ENCODE measurements at places on chromosomes 6 and 20.

DNA sequence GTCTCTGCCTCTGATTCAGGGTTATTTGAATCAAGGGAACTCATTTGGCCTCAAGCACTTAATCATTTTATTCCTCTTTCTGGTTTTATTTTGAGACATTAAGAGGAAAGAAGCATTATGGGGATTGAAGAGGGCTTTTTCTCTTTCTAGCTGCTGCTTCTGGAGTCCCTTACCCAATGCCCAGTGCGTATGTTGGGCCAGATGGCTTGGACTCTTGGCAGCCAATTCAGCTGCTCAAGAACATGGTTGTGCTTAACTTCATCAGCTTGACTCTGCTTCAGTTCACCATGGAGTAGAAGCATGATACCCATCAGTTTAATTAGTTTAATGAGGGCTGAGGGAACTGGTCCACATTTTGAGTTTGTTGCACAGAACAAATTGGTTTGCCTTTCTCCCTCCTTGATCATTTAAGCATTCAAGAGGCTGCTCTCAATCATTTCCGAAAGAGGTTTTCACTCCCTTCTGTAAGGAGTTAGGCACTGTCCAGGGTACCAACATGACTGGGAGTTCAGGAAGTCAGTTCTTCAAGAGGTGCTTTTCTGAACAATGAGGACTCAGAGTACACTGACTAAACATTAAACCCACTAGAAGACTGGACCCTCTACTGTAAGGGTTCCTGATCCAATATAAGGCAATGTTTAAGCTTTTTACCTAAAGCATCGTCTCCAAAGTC lies 14.6 kb downstream of the PDYN start:
- DNase-seq = no peak
- H3K27ac ChIP-seq = no peak overlapping the region
- H3K4me1 ChIP-seq = no peaks in the 10 kb centered on the region
- no peak overlapping the region for H3K4me3 ChIP-seq

DNA sequence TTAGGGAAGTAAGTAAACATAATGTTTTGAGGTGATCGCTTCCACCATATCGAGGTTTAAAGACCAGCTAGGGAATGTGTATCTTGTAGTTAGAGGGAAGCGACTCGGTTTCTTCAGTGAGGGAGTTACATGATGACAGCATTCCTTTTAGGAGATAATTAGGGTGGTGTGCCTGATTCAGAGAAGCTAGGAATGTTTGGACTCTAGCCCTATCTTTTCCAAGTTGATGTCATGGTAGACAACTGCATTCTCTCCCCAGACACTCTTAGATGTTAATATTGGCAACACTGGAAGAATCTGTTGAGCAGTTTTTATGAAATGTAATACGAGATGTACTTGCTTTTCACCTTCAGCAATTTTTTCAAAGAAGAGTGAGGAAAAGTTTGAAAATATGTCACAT lies 12.9 kb upstream of the HIVEP1 start:
- no peaks in the 10 kb centered on the region for H3K27me3 ChIP-seq
- DNase-seq = no peak
- H3K36me3 ChIP-seq = no peaks in the 10 kb centered on the region
- peaks cover 21% of the 10 kb centered on the region for H3K4me1 ChIP-seq
- no peak overlapping the region for H3K27ac ChIP-seq

DNA sequence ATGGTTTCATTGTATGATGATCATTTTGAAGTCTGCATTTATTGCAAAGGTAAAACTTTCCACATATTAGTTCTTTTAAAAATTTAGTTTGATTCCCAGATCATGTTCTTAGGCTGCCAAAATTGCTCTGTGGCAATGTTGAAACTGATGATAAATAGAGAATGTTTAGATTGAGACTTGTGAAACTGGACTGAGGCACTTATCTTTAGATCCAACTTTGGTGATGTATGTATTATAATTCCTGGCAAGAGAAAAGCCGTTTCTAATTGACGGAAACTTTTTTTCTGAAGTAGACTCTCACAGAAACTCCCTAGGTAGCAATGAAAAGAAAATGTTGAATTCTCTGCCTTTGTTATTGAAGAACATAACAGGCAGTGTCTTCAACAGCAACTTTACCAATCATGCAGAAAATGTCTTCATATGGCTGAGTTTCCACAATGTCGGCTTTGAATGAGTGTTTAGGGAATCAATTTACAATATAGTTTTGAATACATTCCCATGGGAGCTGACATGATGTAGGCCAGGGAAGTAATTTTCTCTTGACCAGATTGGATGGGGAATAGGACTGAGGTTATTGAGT lies 456.2 kb downstream of the CD109 start:
- H3K27ac ChIP-seq = no peak overlapping the region
- no peaks in the 10 kb centered on the region for H3K27me3 ChIP-seq
- no peak overlapping the region for H3K4me3 ChIP-seq
- no peak for DNase-seq
- no peaks in the 10 kb centered on the region for H3K36me3 ChIP-seq

GRCh38 chr6:158715330-158716311 lies 65.8 kb downstream of the SYTL3 start:
- peaks cover 62% of the 10 kb centered on the region for H3K4me1 ChIP-seq
- H3K4me3 ChIP-seq = no peak overlapping the region
- peaks cover 79% of the 10 kb centered on the region for H3K36me3 ChIP-seq

DNA sequence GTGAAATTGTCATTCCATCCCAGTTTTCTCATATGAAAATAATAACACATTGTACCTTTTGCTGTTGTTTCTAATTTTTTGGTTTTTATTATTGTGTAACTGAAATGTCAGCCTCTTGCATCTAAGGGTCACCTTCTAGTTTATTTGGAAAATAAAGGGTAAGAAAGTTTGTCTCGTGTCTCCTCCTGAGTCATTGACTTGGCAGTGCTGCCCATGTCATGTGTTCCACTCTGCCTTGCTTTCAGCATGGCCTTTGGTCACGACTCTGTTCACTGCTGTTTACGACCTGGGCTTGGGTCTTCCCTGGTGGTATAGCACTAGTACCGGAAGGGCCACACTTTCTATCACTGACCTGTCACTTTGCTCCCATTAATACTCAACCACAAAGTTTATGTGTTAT lies 171.4 kb upstream of the RSPO3 start:
- DNase-seq = no peak
- no peak overlapping the region for H3K4me3 ChIP-seq
- no peak overlapping the region for H3K27ac ChIP-seq
- no peaks in the 10 kb centered on the region for H3K4me1 ChIP-seq
- no peaks in the 10 kb centered on the region for H3K36me3 ChIP-seq

DNA sequence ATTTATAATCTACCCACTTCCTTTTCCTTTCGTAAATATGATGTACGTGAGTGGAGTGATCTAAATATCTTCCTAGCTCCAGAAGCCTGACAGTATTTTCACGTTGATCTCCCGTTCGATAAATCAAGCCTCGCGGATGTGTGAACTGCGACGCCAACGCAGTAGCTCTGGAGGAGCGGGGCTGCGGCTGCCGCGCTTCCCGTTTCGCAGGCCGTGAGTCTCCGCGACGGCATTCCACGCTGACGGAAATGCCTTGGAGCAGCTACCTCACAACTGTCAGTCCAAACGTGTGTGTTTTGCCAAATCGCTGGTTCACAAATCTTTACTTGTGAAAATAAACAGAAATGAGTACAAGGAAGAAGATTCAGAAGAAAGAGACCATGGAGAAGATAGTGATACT lies 41.2 kb downstream of the BTBD3 start:
- no peaks in the 10 kb centered on the region for H3K4me1 ChIP-seq
- H3K36me3 ChIP-seq = no peaks in the 10 kb centered on the region
- DNase-seq = no peak
- no peak overlapping the region for H3K4me3 ChIP-seq
- no peak overlapping the region for H3K27ac ChIP-seq

- H3K27ac ChIP-seq = no peak overlapping the region
- H3K36me3 ChIP-seq = peaks cover 14% of the 10 kb centered on the region
- no peaks in the 10 kb centered on the region for H3K27me3 ChIP-seq
- no peak for DNase-seq
Observed at GRCh38 chr20:2973574-2973973, 69.8 kb upstream of the GNRH2 start.
